ENCODE measurements at places on chromosomes 13 and 19.

- DNase-seq: no peak
These were observed 413.5 kb upstream of the HTR2A start for GRCh38 chr13:47310401-47310800.

DNA sequence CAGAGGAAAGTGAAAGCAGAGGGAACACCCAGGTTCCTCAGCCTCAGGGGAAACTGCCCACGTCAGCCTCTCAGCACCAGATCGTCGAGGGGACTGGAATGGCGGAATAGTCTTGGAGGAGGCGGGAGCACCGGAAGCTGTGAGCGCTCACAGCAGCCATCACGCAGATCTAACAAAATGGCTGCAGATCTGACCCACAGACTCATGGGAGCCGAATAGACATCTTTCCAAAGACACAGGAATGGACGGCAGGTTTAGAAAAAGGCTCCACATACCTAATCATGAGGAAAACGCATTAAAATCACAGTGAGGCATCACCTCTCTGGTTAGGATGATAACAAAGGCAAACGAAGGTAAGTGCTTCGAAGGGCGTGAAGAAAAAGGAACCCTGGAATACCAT is 11.8 kb upstream of the LILRA2 start:
- no peak for DNase-seq

GRCh38 chr13:34681405-34681955 is 260.6 kb upstream of the NBEA start:
- no peak for DNase-seq

- DNase-seq: no peak
These were observed 42.7 kb downstream of the UTP14C start for GRCh38 chr13:52067237-52067636.

- DNase-seq: no peak
These were observed 418 bp downstream of the ZNF444 start for GRCh38 chr19:56141417-56141993.

DNA sequence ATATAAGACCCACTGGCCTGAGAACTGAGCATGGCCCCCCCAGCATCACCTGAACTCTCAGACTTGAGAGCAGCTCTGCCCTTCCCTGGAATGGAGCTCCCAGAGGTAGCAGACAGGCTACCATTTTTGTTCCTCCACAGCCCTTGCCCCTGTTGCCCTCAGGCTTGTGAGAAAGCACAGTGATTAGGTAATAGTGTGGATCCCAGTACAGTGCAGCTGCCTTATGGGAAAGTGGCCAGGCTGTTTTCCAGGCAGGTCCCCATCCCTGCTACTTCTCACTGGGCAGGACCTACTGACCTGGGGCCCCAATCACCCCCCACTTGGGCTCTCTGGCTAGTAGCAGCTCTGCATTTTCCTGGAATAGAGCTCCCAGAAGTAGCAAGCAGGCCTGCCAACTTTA is 834.0 kb downstream of the DACH1 start:
- DNase-seq: no peak
